ENCODE measurements at places on chromosomes 13 and 19.

DNA sequence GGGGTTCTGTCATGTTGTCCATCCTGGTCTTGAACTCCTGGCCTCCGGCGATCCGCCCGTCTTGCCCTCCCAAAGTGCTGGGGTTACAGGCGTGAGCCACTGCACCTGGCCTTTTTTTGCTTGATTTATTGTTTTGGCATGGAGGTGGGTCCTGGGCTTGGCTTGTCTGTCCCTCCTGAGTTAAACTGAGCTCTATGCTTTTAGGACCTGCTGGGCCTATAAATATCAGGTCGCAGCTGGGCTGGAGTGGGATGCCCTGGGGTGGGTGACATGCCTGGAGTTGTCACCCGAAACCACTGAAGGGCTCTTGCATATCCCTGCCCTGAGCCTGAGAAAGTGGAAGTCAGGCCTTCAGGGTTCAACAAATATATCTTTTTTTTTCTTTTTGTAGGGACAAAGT is 5.5 kb downstream of the ARRDC5 start:
- DNase-seq = no peak

DNA sequence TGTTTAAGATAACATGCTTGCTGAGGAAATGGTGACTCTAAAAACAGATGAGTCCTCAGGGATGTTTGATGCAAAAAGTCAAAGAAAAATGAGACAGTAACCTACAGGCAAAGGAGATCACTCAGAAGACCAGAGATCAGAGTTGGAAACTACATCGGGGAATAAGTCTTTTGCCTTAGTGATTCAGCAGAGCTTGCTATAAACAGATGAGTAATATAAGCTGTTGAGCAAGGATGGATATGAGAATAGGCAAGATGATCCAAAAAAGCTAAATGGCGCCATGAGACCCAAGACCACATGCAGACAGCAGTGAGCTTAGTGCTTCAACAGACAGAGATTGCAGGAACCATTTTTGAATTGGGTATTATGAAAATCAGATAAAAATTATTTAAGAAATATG is 168.6 kb downstream of the POSTN start:
- DNase-seq = no peak

DNA sequence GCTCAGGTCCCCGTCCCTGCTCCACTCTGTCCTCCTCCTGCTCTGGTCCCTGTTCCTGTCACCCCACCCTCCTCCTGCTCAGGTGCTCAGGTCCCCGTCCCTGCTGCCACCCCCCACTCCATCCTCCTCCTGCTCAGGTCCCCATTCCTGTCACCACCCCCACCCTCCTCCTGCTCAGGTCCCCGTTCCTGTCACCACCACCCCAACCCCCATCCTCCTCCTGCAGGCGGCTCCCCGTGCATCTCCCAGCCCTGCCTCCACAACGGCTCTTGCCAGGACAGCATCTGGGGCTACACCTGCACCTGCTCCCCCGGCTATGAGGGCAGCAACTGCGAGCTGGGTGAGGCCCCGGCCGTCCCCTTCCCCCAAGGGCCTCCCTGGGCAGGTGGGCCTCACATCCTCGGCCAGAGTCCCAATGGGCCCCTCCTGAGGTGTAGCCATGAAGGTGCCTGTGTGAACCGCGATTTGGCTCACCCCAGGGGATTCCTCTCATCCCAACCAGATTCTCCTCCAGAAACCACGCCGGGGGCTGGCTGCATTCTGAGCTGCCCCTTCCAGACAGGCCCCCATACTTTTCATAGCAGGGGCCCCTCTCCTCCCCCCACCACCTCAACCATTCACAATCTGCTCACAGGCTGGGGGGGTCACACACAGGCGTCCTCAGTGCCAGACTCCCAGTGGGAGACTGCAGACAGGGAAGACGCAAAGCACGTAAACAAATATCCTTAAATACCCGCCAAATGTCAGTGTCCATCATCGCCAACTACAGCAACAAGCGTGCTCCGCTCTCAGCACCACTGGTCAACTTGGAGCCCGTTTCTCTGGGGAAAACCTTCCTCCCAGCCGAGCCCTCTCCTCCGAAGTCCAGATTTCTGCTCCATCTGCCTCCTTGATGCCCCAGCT is 4.6 kb downstream of the PROZ start:
- DNase-seq = no peak

DNA sequence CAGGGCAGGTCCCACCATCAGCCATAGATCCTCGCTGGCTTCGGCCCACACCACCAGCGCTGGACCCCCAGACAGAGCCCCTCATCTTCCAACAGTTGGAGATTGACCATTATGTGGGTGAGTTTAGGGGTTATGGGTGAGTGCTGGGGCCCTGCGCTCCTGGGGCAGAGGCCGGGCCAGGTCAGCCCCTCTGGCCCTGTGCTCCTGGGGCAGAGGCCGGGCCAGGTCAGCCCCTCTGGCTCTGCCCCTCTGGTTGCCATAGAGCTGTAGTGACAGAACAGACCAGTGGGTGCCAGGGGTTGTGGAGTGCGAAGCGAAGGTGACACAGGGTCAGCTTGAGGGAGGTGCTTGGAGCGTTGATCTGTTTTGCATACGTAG is 15.2 kb downstream of the POLD1 start:
- no peak for DNase-seq

DNA sequence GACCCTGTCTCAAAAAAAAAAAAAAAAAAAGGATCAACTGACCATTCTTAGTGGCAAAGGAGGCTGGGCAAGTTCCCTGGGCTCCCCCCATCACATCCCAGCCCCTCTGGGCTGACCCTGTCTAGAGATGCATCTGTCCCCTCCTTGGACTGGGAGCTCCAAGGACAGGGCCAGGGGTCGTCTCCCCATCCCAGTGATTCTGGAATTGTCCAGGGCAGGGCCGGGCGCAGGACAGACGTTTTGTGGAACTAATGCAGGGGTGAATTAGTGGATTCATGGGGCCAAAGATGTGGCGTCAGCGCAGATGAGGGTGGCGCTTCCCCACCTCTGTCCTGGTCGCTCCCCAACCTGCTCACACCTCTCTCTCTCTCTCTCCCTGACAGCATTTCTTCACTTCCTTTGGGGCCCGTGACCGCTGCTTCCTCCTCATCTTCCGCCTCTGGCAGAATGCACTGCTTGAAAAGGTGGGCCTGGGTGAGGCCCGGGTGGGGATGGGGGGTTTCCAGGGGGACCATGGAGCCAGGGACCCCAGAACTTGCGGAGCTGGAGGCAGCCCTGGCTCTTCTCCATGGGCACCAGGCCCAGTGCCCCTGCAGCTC is 11.1 kb downstream of the GRAMD1A start:
- no peak for DNase-seq

GRCh38 chr13:35760735-35761281 is 284.3 kb upstream of the MAB21L1 start:
- DNase-seq = no peak

GRCh38 chr19:38307076-38307475 is 3.0 kb downstream of the C19orf33 start:
- DNase-seq = no peak

- no peak for DNase-seq
Observed at GRCh38 chr13:100987948-100988347, 313.4 kb upstream of the TMTC4 start.

- no peak for DNase-seq
Observed at GRCh38 chr19:49474542-49474924, 518 bp downstream of the FLT3LG start.

- DNase-seq = peak; percentile 68
Observed at GRCh38 chr19:1266129-1266915, 2.8 kb upstream of the CIRBP start.
